ENCODE measurements at places on chromosomes 5 and 9.

DNA sequence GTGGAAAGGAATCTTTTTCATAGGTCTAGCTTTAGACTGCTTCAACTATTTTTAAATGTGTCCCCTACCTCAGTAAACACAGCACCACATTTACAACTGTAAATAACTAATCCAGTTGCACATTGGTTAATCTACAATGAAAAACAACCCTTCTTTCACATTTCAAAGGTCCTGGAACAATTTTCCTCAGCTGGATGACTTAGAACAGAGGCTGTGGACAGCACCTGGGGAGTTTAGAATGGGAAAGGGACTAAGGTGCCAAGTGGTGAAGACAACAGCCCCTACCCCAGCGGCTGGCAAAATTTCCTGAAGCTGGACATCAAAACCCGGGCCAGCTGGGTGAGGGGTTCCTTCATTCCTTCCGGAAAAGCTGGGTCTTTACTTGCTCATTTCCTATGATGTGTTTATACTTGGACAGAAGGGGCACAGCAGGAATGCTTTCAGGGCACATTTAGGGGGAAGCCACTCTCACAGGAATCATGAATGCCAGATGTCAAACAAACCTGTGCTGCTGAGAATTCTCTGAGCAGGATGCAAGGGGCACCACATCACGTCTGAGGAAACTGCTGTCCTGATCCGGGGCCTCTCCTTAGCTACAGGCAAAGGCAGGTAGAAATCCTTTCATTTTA, 158.3 kb downstream of the NR2F1-AS1 start:
- no peak for DNase-seq

GRCh38 chr5:157187046-157187754, 6.6 kb downstream of the ITK start:
- DNase-seq, result no peak

DNA sequence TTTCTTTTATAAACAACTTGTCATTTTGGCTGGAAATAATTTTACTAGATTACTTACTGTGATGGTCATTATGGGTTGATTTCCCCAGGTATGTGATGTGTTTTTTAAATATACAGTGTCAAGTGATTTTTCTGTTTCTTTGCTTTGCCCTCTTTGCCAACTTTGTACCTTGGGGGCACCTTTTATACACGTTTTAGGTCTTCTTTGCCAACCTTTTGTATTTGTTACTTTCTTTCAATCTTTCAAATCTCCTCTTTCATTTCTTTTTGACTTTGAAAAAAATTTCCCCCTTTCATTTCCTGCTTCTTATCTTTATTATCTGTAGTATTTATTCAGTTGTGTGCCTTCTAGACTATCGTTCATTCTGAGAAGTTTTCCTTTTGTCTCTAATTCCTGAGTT, 65.4 kb upstream of the DHFR start:
- no peak for DNase-seq

GRCh38 chr5:181160152-181160754, 12.9 kb downstream of the OR2V2 start:
- peak; percentile 41 for DNase-seq

DNA sequence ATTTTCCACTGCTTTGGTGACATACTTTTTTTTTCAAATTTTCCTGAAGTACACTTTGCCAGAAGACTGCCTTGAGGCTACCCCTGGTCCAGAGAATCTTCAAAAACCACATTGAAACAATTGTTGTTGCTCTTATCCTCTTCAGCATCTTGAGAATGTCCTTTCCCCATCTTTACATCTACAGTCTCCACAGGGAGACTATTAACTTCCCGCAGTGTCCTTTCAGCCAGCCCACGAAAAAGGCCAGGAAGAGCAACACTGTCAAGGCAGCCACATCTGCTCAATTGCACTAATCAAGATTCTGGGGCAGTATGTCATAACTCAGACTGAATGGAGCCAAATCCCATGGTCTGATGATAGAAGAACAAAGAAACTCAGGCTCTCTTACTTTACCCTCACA, 148.3 kb downstream of the ENC1 start:
- DNase-seq, result no peak

- DNase-seq, result no peak
These were observed 37.9 kb downstream of the ZFR start for GRCh38 chr5:32406650-32407049.

DNA sequence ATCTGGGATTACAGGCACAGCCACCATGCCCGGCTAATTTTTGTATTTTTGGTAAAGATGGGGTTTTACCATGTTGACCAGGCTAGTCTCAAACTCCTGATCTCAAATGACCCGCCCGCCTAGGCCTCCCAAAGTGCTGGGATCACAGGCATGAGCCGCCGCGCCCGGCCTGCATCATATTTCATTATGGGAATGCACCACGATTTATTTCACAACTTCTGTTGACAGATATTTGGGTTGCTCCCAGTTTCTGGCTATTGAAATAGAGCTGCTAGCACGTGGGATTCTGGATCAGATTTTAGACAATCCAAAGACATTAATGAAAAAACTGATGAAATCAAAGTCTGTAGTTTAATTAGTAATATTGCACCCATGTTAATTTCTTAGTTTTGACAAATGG, 48.4 kb upstream of the FUBP3 start:
- no peak for DNase-seq

- no peak for DNase-seq
These were observed 73.6 kb upstream of the ZNF622 start for GRCh38 chr5:16539169-16539666.

- no peak for DNase-seq
These were observed 745.6 kb upstream of the ZNF608 start for GRCh38 chr5:125491986-125492492.

- no peak for DNase-seq
These were observed 532.9 kb upstream of the NUDT12 start for GRCh38 chr5:104095527-104095926.

GRCh38 chr9:114343471-114344187, 14.0 kb downstream of the ORM2 start:
- DNase-seq, result no peak

GRCh38 chr9:35518225-35518821, 28.4 kb downstream of the RUSC2 start:
- no peak for DNase-seq

GRCh38 chr5:125467222-125467621, 720.8 kb upstream of the ZNF608 start:
- no peak for DNase-seq

GRCh38 chr9:129547063-129547462, 73.8 kb downstream of the C9orf50 start:
- no peak for DNase-seq

DNA sequence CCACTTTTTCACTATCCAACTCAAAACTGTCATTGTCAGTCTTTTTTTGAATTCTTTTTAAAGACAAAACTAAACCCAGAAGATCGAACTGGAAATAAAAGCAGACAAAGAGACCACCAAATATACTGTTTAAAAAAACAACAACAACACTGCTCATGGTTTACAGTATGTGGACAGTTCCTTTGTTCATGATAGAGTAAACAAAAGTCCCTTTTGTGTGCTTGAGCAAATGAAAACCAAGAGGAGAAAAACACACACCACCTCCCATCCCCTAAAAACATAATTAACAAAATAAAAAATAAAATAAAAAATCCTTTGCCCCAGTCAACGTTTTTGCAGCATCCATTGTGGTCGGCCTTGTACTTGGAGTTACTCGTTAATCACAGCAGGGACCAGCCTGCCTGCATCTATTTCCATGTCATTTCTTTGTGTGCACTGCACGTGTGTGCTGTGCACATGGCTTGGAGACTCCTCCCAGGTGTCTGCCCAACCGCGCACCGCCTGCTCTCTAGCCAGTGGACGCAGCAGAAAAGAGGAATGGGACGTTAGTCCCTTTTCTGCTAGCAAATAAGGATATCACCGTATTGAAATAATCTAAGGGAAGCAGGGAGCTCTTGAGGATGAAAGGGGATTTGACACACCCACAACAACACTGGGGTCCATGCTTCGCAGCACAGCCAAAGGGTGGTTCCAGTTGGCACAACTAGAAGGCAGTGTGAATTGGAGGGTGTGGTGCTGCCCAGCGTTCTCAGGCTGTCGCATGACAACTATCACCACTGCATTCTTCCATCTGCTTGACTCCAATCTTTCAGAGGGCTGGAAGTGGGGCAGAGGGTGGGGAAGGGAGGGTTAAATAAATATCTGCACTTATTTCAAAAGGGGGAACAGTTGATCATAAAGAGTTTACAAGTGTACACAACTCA, 130.0 kb downstream of the SEMA6A start:
- DNase-seq, result no peak

DNA sequence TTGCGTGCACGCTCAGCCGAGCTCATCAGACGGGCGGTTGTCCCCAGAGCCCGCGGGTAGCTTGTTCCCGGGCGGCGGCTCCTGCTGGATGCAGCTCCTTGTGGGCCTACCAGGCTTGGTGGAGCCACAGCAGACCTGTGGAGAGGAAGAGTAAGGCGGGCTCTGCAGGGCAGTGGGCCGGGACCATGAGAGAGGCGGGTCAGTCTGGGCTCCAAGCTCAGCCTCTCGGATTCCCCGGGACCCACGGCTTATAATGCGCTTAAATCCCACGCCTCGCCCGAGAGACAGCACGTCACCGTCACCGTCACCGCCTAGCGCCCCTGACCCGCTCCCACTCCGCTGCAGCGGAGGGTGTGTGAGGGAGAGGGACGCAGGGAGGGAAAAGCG, 1.9 kb upstream of the ANKRD18A start:
- DNase-seq, result peak; percentile 15

DNA sequence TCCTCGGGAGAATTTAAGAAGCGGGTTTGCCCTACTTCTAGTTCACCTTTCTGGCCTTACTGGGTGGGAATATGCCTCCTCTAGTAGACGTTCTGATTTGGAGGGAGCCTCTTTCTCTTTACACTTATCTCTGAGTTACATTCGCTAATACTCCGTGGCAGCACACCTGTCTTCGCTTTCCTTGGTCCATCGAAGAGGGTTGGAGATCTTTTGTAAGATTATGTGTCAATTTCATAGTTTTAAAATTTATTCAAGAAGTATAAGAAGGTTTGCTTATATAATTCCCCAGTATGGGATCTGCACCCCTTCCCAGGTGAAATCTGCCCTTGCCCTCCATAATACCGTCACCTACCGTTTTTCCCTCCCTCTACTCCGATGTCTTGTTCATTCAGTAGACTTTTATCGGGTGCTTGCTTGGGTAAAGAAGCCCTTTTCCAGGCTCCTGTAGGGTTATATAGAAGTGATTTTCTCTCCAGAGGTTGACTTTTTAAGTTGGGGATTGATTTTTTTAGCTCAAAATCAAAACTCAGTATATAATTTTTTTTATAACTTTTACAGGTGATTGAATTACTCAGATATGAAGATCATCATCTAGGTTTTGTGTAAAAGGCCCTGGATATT, 1.1 kb downstream of the GPBP1 start:
- no peak for DNase-seq

DNA sequence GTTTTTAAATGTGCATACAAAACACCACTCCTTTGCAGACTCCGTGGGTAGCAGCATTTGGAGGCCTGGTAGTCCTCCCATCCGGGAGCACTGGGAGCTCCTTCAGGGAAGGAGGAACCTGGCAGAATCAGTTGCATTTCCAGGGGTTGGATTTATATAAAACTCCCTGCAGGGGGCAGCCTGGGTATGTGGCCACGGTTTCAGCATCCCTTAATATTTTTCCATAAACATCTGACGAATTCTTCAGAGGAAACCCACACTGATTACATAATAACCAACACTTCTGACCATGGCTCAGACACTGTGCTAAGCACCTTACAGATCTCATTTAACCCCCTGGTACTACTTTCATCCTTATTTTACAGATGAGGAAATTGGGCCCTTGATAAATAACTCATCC, 6.1 kb upstream of the AFAP1L1 start:
- DNase-seq, result no peak

DNA sequence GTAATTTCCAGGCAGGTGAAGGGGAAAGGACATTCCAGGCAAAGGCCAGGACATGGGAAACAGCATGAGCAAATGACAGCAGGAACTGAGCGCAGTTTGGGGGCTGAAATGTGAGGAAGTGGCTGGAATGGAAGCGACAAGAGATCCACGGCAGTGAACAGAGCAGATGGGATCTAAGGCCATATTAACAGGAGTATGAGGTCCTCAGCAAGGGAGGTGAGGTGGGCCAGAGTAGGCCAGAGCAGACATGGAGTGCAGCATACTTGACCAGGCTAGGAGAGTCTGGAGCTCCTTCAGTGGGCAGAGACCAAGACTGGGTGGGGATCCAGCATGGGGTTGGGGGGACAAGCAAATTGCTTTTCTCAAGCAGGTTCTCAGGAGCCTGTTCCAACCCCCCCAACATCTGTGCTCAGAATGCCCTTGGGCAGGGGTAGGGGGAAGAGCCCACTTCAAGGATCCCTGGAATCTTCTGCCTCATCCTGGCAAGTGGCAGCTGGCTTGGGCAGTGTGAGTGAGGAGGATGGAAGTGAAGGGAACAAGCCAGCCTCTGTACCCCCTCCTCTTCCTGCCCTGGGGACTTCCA, 34.5 kb downstream of the DAB2IP start:
- no peak for DNase-seq

DNA sequence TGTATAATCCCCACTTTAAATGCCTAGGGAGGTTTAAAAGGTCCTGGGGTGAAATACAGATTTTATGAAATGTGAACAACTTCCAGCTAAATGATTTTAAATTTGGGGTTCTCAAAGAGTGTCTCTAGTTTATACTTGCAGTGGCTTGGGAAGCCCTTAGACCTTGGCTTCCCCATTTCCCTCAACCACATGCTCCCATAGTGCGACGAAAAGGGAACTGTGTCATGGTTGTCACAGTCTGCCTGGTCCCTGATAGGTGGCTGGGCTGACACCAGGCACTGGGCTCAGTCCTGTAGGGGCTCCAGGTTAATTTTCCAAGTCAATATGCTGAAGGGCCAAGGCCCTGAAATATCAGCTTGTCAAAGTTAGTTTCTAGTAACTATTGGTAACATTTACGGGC, 10.4 kb upstream of the CXCL14 start:
- no peak for DNase-seq

DNA sequence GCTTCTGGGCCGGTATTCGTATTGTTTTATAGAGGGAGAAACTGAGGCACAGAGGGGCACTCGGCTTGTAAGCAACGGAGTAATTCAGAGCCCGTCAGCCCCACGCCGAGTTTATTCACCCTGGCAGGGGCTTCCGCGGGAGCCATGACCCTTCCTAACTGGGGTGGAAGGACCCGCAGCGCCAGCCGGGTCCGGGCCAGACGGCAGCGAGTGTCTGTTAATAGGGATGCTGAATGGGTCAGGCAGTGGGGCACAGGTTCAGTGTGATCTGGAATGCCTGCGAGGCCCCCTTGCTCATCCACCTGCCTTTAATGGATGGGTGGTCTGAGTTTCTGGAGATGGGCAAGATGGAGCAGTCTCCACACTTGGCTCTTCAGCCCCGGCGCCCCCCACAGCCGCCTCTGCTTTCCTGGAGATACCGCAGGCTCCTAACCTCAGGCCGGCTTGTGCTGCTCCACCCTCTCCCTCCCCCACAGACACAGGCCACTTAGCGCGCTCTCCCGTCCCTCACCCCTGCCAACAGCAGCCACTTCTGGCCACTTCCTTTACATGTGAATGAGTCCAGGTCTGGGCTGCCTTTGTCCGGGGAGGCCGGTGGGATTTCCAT, 147.1 kb downstream of the ERCC6L2 start:
- peak; percentile 24 for DNase-seq

Measured in CD4-positive, alpha-beta T cell treated with Interleukin-17A for 4 hours (primary cell).